DND-41 (cell line): ENCODE measurements at places on chromosomes 2 and 18.

GRCh38 chr2:217683106-217683870, 319.5 kb downstream of the TNS1 start:
- no peak overlapping the region for H3K4me3 ChIP-seq
- no peaks in the 10 kb centered on the region for H3K27me3 ChIP-seq
- no peaks in the 10 kb centered on the region for H3K36me3 ChIP-seq
- no peak overlapping the region for H3K27ac ChIP-seq
- no peak for DNase-seq

DNA sequence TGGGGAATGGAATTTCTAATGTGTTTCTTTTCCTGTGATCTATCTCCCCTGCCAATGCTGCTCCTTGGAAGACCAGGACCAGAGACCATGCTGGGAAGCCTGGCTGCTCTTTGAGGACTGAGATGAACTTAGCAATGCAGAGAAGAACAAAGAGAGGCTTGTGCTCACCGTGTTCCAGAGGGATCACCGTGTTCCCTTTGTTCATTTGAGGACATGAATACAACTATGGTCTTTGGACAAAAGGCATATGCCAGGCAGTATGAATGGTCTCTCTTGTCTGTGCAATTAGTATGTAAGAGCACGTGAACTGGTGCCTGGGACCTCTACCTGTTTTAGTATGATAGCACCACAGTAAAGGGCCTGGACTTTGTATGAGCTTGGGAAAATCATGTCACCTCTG, 139.9 kb downstream of the TDRD15 start:
- DNase-seq, result no peak
- no peaks in the 10 kb centered on the region for H3K27me3 ChIP-seq
- H3K36me3 ChIP-seq, result no peaks in the 10 kb centered on the region
- H3K4me1 ChIP-seq, result no peaks in the 10 kb centered on the region
- H3K4me3 ChIP-seq, result no peak overlapping the region

DNA sequence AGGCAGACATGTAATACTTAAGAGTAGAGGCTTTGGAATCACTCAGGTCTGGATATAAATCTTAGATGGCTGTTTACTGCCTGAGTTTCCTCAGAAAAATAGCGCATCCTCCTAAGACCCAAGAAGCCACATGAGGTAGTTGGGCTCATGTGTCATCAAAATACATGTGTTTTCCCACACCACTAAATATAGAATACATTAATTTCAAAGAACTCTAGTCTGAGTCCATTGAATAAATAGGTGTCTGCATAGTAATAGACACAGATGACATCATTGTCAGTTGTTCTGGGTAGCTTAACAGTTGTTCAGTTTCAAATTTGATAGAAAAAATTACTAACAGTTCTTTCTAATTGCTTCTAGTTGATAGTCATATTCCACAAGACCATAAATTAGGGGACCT, 9.6 kb downstream of the PPP1R1C start:
- DNase-seq, result no peak
- no peaks in the 10 kb centered on the region for H3K36me3 ChIP-seq
- no peak overlapping the region for H3K4me3 ChIP-seq
- 0 out of 2 replicates have a peak, but pooled peaks cover 5% of the 10 kb centered on the region for H3K4me1 ChIP-seq
- no peak overlapping the region for H3K27ac ChIP-seq

- H3K27ac ChIP-seq, result peak overlapping the region; percentile 33; the same call in 1 of the 2 replicates
- H3K36me3 ChIP-seq, result peaks cover 77% of the 10 kb centered on the region
- H3K4me3 ChIP-seq, result no peak overlapping the region
- H3K4me1 ChIP-seq, result no peaks in the 10 kb centered on the region
Observed at GRCh38 chr18:13527256-13527655, 199.1 kb downstream of the FAM210A start.

DNA sequence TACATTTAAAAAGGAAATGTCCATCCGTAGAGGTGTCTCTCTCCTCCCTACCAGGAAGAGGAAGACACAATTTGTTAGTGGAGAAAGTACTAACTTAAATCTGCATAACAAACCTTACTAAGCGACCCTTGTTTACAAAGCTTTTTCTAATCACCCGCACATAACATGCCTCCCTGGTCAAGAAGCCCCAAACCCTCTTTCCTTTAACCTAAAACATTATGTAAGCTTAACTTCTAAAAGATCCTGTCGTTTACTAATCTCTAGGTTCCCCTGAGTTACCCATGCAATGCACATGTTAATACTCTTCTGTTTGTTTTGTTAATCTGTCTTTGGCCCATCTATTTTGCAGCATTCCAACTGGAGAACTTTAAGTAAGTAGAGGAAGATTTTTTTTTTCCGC, 630.3 kb upstream of the NRXN1 start:
- H3K4me3 ChIP-seq, result no peak overlapping the region
- H3K27me3 ChIP-seq, result no peaks in the 10 kb centered on the region
- DNase-seq, result no peak

GRCh38 chr2:148124271-148124670, 103.4 kb downstream of the MBD5 start:
- H3K4me1 ChIP-seq, result no peaks in the 10 kb centered on the region
- H3K27ac ChIP-seq, result no peak overlapping the region
- no peaks in the 10 kb centered on the region for H3K36me3 ChIP-seq
- H3K27me3 ChIP-seq, result no peaks in the 10 kb centered on the region

DNA sequence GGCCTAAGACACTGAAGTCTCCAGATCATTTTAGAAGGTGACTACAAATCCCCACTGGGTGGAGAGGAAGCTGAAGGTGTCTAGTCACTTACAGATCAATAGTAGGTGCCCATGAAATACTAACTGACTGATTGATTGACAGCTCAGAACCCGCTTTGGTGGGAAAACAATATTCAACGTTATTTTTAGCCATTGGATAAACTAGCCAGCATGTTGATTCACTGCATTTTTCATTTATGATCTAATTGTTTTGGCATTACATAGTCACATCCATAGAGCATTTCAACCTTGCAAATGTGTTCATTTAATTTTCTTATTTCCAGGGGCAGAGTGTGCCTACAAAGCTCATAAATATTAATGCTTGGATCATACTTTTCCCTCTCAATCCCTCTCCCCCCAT, 162.3 kb downstream of the MREG start:
- no peaks in the 10 kb centered on the region for H3K36me3 ChIP-seq
- no peaks in the 10 kb centered on the region for H3K27me3 ChIP-seq
- no peaks in the 10 kb centered on the region for H3K4me1 ChIP-seq
- H3K27ac ChIP-seq, result no peak overlapping the region
- no peak for DNase-seq
- no peak overlapping the region for H3K4me3 ChIP-seq
